ENCODE measurements at places on chromosomes 4 and X. TPM values are rescaled to one million over a fixed set of nuclear protein-coding genes. Genes with fewer than 3 reads are reported as not detected.

- no peak for DNase-seq
Measured at GRCh38 chrX:82973646-82974045, 534.4 kb upstream of the POU3F4 start.

DNA sequence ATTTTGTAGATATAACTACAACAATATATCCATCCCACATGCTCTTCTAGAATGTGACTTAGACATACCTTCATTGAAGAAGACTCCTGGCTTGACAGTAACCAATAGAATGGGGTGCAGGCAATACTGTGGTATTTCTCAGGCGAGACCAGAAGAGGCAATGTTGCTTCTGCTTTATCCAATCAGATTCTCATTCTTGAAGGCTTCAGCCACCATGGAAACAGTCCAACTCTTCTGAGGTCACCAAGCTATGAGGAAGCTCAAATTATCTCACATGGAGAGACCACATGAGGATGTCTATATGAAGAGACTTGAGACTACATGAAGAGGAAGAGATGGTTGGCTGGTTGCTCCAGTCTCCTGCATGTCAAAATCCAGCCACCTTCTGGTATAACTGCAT is 469.9 kb downstream of the PCDH10 start:
- DNase-seq, result no peak

DNA sequence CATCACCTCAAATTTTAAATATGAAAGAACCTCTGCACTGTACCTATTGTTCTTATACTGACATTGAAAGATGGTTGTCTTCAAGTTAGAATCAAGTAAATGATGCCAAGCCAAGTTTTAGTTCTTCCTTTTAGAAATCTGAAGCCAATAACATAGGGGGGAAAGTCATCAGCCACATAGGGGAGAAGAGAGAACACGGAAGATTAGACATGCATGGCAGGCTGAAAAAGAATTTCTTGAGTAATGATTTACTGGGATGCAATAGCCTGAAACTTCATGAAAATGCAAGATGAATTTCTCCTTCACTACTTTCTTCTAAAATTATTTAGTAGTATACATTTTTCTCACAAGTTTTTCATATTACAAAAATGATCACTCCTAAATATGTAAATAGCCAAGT is 13.6 kb upstream of the EPGN start:
- DNase-seq, result no peak

Gene CYBB
- total RNA-seq, result 0.32 TPM

DNA sequence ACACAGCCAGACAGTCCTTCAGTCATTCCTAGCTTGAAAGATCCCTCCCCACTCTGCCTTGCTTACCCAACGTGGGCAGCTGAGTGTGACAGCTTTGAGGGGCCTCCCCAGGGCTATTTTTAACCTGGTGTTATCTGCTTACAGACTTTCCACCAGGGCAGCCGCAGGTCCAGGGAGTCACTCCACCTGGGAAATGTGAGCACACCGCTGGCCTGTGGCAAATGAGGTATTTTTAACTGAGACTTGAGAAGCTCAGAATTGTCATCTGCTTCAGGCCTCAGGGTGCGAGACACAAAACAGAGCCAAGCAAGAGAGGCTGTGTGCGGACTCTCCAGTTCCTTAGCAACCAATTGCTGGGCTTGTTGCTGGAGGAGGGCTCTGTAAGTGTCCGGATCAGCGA is 13.0 kb downstream of the CORIN start:
- DNase-seq, result no peak

Gene PHOX2B
- total RNA-seq, result not detected

DNA sequence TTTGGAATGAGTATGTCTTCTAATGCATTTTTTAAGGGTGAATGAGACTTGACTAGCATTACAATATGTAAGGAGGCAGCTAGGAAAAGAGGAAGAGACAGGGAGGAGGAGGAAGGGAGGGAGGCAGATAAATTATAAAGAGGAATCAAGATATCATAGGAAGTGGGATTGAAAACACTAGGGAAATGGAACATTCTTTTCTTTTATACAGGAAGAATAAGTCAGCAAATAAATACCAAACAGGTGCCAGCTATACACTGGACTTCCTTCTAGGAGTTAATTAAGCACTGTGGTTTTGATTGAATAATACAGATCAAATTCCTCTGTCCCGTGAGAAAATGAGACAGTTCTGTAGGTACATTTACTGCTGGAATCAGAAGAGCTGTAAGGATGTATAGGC is 78.6 kb downstream of the PACRGL start:
- DNase-seq, result no peak

Gene SYNPO2
- 194 TPM for total RNA-seq

- no peak for DNase-seq
Measured at GRCh38 chrX:17024886-17025285, 78.4 kb downstream of the REPS2 start.

DNA sequence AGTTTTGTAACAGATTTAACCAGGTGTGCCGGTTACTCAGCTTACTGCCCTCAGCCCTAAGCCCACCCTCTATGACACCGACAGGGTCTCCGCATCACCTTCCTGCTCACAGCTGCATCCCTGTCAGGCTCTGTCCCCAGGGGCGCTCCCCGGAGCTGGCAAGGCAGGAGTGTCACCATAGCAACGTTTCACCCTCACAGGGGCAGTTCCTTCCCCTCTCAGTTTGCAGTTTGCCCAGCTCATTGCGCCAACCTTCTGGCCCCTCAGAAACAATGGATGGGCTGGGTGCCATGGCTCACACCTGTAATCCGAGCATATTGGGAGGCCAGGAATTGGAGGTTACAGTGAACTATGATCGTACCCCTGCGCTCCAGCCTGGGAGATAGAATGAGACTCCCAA is 42.6 kb downstream of the RGS12 start:
- no peak for DNase-seq

Gene DKK2
- under 0.01 TPM for total RNA-seq

DNA sequence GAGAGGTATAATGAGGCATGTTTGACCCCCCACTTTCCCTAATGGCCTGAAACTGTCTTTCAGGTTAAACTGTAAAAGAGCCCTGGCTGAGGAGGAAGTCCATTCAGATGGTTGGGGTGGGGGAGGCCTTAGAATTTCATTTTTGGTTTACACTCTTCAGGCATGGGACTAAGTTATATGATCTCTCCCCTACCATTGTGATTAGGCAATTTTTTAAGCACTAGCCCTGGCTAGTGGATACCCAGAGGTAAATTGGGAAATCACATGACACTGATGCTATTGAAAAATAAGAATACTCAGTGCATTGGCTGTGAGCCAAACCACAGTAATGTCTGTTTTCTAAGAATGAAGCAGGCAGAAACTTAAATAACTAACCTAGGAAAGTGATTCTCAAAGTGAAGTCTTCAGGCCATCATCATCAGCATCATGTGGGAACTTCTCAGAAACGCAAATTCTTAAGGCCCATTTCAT is 149.7 kb downstream of the RRAGB start:
- peak; percentile 3 for DNase-seq

Gene DRP2
- 2.6 TPM for total RNA-seq

DNA sequence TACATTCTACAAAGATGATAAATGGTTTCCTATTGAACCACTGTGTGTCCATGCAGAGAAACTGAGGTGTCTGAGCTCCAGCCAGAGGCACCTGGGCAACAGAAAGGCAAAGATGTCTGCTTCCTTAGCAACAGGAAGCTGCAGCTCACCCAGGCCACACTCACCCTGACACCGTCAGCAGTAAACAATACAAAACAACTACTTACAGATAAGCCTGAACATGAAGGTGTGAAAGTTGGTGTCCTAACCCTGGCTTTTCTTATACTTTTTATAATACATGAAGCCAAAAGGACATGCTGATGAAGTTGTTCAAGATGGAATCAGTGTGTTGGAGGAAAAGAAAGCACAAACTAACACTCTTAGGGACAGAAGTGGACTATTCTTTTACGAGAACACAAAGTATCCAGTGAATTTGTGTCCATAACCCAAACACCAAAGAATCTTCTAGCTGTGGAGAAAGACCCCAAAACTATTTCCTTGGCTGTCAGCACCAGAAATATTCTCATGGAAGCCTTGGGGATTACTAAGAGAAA is 117.3 kb downstream of the SYNPO2 start:
- DNase-seq, result no peak

DNA sequence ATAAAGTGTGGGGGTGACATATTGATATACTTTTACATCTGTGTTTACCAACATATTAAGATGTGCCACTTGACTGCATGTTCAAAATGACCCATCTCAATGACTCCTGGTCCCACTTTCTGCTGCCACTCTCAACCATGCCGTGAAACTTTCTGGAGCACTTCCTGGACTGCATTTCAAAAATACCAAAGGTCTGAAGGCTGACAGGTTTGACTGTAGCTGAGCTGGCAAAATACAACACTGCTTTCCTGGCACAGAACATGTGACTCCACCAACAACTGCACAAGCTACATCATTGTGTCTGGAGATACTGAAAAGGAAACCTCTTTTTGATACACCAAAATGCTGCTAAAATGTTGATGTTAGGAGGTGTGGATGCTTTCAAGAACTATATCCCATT is 184.8 kb downstream of the UNC5C start:
- no peak for DNase-seq

DNA sequence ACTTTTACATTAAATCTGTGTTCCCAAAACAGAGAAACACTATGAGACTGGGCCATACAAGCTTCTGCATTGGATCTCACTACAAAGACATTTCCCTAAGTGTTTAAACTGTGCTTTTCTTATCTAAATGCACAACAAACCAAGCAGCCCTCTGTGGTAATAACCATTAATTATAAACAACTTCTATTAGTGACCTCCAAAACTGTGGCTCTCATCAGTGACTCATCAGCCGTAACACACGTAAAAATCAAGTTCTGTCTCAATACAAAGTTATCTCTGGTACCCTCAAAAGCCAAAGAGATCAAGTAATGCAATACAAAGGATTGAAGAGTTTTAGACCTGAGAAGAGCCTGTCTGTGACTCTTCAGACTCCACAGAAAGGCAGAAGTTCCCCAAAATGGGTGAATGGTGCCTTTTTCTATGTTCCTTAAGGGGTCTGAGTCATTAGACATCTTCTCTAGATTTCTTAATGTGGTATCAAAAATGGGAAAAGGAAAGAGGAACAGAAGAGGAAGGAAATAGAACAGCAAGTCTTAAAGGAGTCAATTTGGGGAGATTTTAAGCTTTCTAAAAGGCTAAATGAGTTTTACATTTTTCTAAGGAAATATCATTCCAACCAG is 189.8 kb upstream of the PPP1R2C start:
- DNase-seq, result peak; percentile 66

DNA sequence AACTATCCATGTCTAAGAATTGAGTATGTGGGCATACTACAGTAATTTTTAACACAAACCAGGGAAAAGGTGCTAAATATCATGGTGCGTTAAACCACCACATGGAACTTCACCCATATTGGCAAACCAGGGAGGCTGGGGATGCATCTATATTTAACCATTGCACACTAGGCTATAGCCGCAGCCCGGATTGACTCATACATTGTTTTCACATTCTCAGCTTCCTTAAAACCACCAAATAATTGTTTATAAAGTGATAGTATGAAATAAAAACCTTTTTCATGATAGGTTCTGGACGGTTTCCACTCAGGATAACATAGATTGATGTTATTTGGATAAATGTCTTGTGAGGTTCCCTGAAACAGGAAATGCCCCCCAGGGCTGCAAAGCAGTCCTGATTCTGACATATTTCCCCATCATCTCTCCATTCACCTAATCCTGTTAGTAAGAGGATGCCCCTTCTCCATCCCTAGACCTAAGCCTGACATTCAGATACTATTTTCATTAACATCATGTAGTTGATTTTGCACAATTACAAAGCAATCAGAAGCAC is 7.9 kb downstream of the COL25A1 start:
- peak; percentile 38 for DNase-seq

Gene HTT
- 65.2 TPM for total RNA-seq

GRCh38 chr4:17195461-17196275 is 297.2 kb upstream of the LDB2 start:
- no peak for DNase-seq

DNA sequence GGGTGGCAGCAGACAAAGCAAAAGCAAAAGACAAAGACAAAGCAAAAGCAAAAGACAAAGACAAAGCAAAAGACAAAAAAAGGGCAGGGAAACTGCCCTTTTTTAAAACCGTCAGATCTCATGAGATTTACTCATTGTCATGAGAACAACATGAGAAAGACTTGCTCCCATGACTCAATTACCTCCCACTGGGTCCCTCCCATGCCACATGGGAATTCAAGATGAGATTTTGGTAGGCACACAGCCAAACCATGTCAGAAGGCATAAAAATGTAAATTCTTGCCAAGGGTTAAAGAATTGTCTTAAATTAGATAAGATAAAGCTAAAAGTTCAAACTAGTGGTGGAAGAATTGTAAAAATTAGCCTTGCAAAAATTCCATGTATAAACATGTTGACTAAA is 419.7 kb downstream of the TRAM1L1 start:
- no peak for DNase-seq

DNA sequence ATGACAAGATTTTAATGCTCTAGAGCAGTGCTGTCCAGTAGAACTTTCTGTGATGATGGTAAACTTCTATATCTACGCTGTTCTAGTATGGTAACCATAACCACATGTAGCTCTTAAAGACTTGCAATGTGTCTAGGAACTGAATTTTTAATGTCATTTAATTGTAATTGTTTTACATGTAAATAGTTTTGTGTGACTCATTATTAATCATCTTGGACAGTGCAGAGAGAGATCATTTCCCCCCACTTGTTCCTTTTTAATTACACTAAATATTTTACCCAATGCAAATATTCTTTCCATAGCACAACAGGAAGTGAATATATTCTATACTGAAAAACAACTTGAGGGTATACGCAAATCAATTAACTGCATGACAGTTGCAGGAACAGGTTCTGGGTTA is 5.8 kb downstream of the ATG4A start:
- no peak for DNase-seq

DNA sequence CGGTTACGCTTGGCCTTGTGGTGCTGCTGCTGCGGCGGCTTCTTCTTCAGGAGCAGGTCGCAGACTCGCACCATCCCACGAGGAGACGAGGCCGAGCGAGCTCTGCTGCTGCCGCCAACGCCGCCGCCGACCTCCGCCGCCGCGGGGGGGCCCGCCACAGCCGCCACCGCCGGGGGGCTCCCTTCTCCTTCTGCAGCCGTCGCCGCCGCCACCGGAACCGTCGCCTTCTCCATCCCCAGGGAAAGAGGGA is 237 bp downstream of the ANKRD17 start:
- DNase-seq, result no peak

- no peak for DNase-seq
Measured at GRCh38 chr4:113851816-113852215, 90.3 kb upstream of the CAMK2D start.

DNA sequence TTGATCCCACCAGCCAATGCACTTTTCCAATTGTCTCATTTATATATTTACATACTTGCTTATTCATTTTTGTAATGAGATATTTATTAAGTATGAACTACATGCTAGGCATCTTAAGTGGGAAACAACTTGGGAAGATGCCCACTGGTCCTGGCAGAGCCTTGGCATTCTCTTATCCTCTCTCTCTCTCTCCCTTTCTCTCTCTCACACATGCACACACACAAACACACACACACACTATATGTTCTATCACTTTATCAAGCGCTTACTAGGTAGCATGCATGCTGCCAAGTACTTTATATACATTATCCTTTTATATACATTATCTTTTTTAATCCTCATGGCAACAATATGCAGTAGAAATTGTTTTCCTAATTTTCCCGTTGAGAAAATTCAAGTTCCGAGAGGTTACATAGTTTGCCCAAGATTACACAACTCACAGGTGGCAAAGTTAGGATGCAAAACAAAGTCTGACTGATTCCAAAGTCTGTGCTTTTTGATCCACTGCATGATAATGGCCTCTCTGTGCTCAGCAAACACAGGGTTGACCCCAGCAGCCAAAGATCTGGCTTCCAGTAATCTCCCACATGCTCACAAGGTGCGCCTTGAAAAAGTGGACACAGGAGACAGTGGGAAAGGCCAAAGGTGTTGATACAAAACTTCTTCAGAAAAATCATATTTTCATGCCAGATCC is 173.1 kb upstream of the KLF3 start:
- no peak for DNase-seq
